Foreskin melanocyte (primary cell): ENCODE measurements at places on chromosomes 12 and 14.

DNA sequence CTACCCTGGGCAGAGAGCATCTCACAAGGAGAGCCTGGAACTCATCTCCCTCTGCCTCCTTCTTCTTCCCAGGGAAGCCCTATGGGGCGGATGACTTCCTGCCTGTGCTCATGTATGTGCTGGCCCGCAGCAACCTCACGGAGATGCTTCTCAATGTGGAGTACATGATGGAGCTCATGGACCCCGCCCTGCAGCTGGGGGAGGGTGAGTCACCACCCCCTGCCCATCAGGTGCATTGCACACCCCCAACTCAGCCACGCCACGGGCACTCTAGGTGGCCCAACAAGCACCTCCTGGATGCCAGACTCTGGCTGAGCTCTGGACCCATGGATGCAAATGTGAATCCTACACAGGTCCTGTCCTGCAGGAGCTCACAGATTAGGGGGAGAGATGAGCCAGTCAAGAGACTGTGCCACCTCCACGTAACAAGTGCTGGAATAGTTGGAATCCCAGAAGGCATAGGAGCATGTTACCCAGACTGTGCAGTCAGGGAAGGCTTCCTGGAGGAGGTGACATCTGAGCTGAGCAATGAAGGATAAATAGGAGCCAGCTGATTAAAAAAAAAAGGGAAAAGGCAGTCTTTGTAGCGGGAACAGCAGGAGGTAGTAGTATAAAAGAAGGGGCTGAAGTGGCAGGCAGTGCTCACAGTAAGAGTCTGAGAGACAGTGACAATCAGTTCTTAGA lies 71.9 kb downstream of the LGMN start:
- no peak for DNase-seq

- DNase-seq, result no peak
These were observed 38.4 kb downstream of the SLCO1A2 start for GRCh38 chr12:21296348-21296747.

- no peak for DNase-seq
These were observed 7.1 kb downstream of the NCOR2 start for GRCh38 chr12:124560146-124560890.

GRCh38 chr12:87304406-87304805 lies 724.8 kb downstream of the C12orf50 start:
- no peak for DNase-seq

DNA sequence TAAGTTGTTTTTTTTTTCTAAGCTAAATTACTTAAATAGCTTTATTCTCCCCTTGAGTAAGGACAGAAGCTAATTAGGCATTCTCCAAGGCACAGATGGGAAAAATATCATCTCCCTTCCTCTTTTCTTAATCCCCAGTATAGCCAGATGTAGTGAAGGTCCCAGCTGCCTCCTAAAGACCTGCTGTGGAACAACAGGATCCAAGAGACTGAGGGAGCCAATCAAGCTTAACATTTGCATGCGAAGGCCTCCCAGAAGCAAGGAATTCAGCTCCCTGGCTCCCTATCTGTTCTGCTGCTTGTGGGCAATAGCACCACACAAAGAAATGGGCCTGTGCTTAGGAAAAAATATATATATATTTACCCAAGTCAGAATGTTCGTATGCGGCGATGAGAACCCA lies 255.2 kb downstream of the SYT1 start:
- DNase-seq, result no peak

DNA sequence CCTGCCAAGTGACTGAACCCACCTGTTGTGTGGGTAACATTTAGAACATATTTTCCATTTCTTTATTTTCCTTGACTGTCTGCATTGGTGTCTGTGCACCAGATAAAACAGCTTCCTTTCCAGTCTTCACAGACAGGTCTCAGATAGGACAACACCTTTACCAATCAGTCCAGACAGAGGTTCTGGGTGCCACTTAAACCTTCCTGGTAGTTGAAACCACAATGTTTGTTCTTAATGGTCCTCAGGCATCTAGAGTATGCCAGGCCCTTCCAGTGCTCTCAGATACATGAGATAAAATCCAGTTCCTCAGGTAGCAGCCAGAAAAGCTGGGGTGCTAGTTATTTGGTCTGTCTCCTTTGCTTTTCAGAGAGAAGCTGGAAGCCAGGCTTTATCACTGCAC lies 7.0 kb upstream of the CLEC2D start:
- no peak for DNase-seq
